ENCODE measurements at places on chromosomes 1 and 21.

- no peak for DNase-seq
These were observed 10.2 kb downstream of the RPS6KA1 start for GRCh38 chr1:26539722-26540121.

GRCh38 chr1:41239988-41240610 is 2.0 kb downstream of the SCMH1 start:
- DNase-seq = peak; percentile 49

DNA sequence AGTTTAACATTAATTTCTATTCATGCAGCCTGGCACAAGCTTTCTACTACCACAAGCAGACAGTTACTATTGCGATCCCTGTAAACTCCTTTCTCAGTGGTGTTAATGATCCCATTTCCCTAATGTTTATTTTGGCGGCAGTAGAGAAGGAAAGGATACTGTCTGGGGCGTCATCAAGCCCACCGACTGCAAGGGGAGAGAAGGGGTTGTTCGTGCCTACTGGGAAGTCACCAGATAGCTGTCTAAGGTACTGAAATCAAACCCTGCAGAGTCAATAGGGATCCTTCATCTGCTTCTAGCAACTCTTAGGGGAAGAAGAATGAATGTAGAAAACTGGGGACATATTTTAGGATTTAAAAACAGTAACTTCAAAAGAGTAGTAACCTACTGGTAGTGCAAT is 95.2 kb upstream of the ADAR start:
- DNase-seq = no peak

DNA sequence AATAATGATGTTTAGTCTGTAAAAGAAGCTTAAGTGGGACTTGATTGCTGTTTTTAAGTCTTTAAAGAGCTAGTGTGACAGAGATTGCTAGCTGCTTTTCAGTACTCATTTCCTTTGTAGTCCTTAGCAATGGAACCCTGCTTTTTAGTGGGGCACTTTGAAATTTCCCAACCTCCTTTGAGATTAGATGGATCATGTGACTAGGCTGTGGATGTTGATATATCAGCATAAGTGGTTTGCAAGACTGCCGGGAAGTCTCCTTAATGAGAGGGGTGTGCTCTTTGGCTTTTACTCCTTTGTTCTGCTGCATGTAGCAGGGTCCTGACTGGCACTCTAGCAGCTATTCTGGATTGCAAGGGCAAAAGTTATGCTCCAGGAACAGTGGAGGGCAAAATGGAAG is 11.2 kb upstream of the RCOR3 start:
- no peak for DNase-seq

Data from ACHN (cell line).